ENCODE measurements at places on chromosomes 7 and 10.

DNA sequence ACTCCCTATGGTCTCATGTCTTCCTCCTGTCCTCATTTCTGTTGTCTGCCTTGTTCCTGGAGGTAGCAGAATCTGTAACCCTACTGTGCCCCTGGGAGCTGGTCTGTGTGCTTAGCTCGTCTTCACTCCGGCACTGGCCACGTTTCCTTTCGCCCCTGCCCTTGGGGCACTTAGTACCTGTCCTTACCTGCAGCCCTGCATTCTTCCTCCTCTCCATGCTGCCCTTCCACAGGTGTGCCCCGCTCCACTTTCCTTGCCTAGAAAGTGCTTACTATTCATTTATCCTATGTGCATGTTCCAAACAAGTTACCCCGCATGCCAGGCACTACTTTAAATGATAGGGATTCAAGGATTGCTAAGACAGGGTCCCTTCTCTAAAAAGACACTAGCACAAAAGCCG lies 199.9 kb upstream of the ZMIZ1 start:
- DNase-seq = no peak

- DNase-seq = no peak
Observed at GRCh38 chr10:104487794-104488438, 134.3 kb downstream of the CFAP58 start.

DNA sequence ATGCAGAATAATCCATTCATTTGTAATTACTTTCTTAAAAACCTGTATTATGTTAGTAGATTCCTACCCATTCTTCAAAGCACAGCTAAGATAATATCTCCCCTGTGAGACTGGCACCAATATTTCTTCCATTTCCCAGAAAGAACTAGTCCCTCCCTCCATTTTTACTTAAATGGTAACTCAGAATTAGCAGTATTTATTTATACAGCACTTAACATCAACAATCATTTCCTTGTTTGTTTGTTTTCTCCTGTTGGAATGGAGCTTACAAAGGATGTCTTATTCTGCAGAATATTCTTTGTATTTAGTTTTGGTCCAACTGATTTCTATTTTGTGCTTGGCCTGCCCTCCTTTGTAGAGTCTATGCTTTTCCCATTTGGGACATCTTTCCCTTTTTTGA lies 32.1 kb upstream of the PTPN12 start:
- DNase-seq = no peak

DNA sequence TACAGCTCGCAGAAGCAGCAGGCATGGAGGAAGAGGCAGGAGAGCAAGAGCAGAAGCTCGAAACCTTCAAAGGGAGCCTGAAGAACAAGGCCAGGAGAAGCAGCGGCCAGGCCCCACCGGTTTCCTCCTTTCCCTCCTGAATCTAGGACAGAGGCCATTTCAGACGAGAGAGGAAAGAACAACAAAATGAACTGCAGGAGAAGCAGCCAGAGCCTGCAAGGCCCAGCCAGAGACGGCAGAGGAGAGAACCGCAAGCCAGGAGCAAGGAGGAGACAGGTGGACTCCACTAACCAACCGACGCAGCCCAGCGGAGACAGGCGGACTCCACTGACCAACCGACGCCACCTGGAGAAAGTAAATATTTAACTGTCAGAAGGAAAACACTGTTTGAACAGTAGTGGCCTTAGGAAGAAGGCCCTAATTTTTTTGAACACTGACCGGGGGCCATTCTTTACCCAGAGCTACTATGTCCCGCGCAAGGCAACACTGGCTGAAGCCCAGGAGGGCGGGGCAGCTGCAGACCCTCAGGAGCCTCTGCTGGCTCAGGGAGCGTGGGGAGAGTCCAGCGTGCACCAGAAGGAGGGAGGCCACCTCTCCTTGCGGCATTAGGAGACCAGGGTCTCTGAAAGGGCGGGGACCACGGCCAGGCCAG lies 559.2 kb downstream of the PTPRN2 start:
- DNase-seq = no peak

GRCh38 chr10:2120746-2121145 lies 383.4 kb upstream of the ADARB2 start:
- no peak for DNase-seq

DNA sequence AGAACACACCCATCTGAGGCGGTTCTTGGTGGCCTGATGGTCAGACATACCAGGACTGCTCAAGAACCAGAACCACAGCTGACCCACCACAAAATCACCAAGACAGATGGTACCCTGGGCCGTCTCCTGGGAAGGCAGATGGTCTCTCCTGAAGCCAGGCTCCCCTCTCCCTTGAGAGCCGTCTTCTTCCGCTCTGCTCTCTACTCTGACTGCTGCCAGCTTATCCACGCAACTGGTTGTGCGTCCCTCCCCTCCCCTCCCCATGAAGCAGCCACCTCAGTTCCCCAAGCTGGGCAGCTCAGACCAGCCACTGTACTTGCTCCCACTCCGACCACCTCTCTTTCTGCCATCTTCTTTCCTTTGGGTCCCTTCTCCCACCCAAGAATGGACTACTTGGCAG lies 14.0 kb downstream of the PDIA4 start:
- no peak for DNase-seq

DNA sequence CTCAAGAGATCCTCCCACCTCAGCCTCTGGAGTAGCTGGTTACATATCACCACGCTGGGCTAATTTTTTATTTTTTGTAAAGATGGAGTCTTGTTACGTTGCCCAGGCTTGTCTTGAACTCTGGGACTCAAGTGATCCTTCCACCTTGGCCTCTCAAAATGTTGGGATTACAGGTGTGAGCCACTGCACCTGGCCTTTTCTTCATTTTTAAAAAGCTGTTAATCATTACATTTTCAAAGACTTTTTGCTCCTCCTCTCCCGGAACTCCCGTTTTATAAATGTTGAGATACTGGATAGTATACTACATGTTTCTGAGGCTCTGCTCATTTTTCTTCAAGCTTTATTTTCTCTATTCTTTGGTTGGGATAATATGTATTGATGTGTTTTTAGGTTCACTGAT lies 16.4 kb downstream of the AOAH start:
- no peak for DNase-seq

DNA sequence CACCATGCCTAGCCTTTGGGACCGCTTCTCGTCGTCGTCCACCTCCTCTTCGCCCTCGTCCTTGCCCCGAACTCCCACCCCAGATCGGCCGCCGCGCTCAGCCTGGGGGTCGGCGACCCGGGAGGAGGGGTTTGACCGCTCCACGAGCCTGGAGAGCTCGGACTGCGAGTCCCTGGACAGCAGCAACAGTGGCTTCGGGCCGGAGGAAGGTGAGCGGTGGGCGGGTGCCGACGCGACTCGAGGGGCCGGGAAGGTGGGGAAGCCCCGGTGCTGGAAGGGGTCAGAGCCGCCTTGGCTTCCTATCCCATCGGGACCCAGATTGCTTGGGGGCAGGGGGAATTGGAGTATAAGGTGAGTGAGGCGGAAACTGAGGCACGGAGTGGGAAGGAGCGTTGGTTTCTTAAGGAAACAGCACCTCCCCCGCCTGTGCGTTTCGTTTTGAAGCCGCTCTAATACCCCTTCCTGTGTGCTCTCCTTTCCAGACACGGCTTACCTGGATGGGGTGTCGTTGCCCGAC lies 547 bp downstream of the DDIT4 start:
- no peak for DNase-seq

DNA sequence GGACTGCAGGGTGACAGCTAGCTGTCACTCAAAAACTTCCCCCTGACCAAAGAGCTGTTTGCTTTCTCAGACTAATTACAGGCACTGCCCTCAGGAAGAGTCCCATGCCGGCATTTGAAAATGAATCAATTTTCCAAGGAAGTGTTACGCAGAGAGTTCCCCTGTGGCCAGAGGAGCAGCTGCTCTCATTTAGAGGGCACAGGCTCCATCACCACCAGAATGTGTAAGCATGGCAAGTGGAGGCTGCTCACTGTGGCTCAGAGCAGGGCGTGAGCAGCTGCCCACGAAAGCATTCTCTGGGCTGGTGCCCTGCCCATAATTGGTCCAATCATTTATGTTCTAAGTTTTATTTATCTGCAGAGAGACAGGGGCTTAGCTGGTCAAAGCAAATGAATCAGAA lies 202.2 kb downstream of the RAMP3 start:
- no peak for DNase-seq

GRCh38 chr7:99002148-99002826 lies 124.0 kb downstream of the TRRAP start:
- no peak for DNase-seq

GRCh38 chr10:43250615-43251418 lies 16.0 kb downstream of the RASGEF1A start:
- DNase-seq = no peak

DNA sequence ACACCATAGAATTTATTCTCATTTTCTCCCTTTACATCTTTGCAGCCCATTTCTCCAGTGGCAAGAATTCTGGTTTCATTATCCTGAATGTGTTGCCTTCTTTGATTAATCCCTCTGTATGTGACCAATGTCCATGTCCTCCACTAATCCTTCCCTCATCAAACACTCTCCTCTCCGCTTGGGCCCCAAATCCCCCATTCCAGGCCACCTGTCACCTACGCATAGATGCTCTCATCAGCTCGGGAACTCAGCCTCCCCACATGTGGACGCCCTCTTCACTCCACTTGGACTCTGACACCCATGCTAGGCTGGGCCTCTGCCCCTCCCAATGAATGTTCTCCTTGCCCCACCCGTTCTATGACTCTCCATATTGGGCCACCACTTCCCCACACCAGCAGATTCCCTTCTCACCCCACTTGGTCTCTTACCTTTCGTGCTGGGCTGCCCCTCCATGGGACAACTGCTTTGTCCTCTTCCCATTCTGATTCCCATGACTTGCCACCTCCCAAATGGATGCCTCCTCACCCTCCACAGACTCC lies 18.7 kb upstream of the RBM20 start:
- DNase-seq = no peak

DNA sequence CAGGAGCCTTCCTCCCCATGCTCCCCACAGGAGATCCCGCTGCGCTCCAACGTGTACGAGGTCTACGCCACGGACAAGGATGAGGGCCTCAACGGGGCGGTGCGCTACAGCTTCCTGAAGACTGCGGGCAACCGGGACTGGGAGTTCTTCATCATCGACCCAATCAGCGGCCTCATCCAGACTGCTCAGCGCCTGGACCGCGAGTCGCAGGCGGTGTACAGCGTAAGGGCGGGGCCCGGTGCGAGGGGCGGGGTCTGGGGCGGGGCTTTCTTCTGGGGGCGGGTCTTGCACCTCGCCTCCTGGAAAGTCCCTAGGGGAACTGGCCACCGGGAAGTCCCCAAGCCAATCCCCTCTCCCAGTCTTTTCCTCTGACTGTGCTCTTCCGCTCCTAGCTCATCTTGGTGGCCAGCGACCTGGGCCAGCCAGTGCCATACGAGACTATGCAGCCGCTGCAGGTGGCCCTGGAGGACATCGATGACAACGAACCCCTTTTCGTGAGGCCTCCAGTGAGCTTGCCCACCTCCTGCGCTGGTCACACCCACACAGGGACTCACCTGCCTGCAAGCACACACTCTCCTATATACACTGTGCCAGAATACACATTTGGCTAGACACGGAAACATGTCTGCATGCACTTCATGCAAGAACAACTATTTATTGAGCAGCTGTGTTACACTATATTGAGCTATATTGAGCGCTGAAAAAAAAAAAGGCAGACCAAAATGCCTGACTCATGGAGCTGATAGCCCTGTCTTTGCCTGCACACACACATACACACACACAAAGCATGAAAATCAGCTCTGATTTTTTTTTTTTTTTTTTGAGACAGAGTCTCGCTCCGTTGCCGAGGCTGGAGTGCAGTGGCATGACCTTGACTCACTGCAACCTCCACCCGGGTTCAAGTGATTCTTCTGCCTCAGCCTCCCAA lies 32.7 kb upstream of the VSIR start:
- no peak for DNase-seq

GRCh38 chr7:84705079-84705478 lies 481.8 kb downstream of the SEMA3D start:
- no peak for DNase-seq

DNA sequence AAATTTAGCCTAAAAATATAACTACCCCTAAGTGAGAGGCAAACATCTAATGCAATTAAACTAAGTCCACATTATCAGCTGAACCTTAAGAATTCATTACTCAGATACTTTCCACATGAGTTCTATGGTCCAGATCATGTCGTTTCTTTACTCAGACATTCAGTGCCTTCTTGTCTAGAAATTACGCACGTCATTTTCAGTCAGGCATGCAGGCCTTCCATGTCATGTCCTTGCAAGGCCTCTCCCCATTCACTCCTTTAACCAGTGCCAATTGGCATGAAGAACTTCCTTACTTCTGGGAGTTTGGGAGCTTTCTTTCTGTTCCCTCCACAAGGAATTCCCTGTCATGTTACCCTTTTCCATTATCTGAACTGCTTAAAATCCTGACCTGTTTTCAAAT lies 118.8 kb downstream of the NRP1 start:
- no peak for DNase-seq

GRCh38 chr7:19110776-19111175 lies 6.7 kb downstream of the TWIST1 start:
- DNase-seq = no peak

GRCh38 chr7:46155367-46155766 lies 234.3 kb upstream of the IGFBP3 start:
- DNase-seq = no peak

DNA sequence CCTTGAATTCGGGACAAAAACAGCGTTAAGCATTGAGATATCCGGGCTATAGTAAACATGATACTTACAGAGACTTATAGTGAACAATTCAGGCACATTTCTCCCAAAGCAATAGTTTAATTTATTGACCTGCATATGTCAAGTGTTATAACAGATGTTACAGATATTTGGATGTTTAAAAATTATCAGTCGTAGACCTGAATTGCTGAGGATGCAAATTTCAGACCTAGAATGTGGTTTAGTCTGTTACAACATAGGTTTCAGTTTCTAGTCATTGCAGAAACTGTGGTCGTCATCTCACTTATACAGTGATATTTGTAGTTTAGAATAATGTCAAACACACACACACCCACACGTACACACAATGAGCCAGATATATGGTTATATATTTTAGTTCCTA lies 85.2 kb downstream of the VTI1A start:
- no peak for DNase-seq

DNA sequence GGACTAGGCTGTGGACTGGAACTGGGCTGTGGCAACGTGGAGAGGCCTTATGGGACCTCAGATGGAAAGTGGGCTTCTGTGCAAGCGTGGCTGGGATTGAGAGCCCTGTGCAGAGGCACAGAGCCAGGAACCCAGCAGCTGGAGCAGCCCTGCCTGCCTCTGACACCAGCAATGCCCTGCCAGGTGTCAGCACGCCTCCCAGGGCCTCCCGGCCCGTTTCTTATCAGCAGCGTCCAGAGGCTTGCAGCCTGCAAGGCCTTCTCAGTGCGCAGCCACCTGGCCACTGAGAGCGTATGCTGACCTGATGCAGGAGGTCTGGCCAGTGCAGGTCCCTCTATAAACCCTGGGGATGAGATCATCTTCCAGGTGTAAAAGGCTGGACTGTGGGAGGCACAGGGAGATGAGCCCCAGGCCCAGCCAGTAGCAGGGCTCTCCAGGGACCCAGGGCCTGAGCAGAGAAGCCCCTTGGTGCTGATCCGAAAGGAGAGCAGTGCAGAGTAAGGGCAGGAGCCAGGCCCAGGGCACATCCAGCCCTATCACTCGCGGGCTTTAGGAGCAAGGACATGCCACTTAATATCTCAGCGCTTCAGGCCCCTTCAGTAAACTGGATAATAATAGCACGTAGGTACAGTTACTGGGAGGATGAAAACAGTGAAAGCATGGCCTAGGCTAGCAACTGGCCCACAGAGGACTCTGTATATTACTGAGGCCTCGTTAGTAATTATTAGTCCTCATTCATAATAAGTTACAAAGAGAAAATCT lies 38.8 kb upstream of the ANTXRL start:
- DNase-seq = no peak

Data from left renal cortex interstitium (tissue), 4 donors.